ENCODE measurements at places on chromosomes 7 and 10. TPM values are rescaled to one million over a fixed set of nuclear protein-coding genes. Genes with fewer than 3 reads are reported as not detected.

Gene CCL24
- total RNA-seq = not detected

Gene JAKMIP3
- 0.17 TPM for total RNA-seq

Gene PRF1
- not detected for total RNA-seq

Gene LIPJ
- total RNA-seq = not detected

Gene TEX36
- total RNA-seq = not detected

Gene PLAU
- 23.0 TPM for total RNA-seq

Gene AKR1C3
- total RNA-seq = not detected
